ENCODE measurements at places on chromosomes 2 and 18. TPM values are rescaled to one million over a fixed set of nuclear protein-coding genes. Genes with fewer than 3 reads are reported as not detected.

DNA sequence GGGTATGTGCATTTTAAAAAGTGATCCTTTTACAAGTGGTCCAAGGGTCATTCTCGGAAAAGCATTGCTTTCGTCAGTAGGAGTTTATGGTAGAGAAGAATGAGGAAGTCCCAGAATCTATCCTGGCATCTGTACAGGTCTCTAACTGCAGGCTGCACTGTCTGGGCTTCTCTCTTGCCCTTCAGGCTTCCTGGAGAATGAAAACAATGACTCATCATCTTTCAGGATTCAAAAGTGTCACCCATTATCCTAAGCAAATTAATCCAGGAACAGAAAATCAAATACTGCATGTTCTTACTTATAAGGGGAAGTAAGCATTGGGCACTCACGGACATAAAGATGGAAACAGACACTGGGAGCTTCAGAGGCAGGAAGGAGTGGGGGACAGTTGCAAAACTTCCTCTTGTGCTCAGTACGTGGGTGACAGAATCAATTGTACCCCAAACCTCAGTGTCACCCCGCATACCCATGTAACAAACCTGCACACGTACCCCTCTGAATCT is 60.2 kb upstream of the TXNDC2 start:
- DNase-seq, result no peak

SPAG16 gene
- 34.4 TPM for total RNA-seq

DNA sequence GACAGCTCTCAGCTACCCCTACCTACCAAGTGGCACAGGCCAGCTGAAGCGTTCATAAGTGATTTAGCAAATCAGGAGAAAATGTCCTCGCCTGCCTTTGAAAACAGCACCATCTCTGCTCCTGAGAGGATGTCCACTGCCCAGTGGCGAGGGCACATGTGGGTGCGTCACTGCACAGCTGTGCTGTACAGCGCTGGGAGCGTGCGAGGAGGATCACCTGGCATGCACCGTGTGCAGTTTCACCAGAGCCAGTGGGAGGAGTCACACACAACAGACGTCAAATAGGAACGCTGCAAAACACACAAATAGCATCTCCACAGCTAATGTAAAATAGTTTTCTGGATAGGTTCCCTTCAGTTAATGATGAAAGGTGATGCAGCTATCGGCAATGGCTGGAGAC is 154.1 kb downstream of the HDAC4 start:
- no peak for DNase-seq

VWA3B gene
- not detected for total RNA-seq

DNA sequence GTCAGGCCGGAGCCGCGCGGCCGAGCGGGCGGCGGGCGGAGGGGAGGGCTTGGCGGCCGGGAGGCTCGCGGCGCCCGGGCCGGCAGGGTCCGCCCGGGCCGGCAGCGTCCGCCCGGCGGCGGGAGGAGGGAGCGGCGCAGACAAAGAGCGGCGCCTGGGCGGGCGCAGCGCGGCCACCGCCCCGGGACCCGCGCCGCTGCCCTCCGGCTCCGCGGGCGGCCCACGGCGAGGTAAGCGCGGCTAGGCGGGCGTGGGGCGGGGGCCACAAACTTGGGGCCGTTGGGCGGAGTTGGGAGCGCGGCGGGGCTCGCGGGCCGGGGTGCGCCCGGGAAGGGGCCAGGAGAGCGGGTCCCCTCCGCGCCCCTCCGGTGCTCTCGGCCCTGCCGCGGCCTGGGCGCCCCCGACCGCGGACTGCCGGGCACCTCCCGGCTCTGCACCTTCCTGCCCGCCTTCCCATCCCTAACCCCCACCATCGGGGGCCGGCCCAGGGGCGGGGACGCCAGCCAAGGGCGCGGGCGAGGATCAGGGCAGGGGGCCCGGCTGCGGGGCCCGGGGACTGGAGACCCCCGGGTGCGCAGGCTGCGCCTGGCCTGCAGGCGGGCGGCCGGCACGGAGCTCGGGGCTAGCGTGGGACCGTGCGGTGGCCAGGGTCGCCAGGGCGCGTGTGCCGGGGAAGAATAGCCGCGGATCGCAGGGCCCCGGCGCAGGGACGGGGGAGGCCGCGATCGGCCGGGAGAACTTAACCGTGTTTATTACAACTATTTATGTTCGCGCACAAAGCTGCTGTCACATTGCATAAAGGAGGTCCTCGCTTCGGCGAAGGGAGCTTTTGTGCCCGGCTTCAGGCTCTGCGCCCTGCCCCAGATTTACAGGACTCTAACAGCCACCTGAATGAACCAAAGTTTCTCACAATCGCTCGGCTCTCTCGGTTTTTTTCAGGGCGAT is at the start of gene NCK2:
TSS of gene NCK2 (plus strand) at position 4 of the 945 bp plus-strand sequence. CDS start 110,152 bp downstream, outside the sequence.
- no peak for DNase-seq

LRRTM1 gene
- total RNA-seq, result not detected

- DNase-seq, result no peak
These were observed 17.2 kb downstream of the B4GALT6 start for GRCh38 chr18:31667185-31667584.

GRCh38 chr2:179703702-179704101 is 157.7 kb downstream of the ZNF385B start:
- DNase-seq, result no peak

DAPL1 gene
- 220 TPM for total RNA-seq

GRCh38 chr2:216478151-216478550 is 20.5 kb upstream of the RPL37A start:
- no peak for DNase-seq

ACTG2 gene
- 809 TPM for total RNA-seq

- no peak for DNase-seq
These were observed 17.6 kb downstream of the CDC42EP3 start for GRCh38 chr2:37653805-37654378.

ALLC gene
- total RNA-seq, result not detected

DNA sequence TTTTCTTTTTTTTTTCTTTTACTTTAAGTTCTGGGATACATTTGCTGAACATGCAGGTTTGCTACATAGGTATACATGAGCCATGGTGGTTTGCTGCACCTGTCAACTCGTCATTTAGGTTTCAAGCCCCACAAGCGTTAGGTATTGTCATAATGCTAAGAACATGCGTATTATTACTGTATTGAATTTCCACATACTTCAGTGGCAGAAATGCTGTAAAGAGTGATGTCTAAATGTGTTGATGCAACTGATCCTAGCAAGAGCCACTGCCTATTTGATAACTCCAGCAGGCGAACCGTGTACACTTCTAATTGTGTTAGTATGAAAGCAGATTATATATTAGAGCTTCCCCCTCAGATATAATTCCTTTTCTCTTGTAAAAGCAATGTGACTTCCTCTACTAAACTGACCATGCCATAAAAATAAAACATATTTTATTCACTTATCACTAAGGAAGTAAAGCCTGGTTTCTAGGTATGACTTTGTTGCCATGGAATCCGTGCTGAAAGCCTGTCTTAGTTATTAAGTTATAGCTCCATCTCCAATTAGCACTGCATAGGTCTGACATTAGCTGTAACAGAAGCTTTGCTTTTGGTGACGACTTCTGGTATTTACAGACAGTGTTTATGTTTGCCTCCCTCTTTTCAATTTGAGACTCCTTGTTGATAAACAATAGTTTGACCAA is 280.0 kb downstream of the GALR1 start:
- no peak for DNase-seq

DNA sequence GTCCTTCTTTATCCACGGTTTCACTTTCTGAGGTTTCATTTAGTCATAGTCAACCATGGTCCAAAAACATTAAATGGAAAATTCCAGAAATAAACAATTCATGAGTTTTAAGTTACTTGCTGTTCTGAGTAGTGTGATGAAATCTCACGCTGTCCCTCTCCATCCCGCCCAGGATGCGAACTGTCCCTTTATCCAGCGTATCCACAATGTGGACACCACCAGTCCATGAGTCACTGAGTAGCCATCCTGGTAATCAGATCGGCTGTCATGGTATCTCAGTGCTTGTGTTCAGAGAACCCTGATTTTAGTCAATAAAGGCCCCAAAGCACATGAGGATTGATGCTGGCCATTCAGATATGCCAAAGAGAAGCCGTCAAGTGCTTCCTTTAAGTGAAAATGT is 3.7 kb downstream of the SP140L start:
- no peak for DNase-seq

DNA sequence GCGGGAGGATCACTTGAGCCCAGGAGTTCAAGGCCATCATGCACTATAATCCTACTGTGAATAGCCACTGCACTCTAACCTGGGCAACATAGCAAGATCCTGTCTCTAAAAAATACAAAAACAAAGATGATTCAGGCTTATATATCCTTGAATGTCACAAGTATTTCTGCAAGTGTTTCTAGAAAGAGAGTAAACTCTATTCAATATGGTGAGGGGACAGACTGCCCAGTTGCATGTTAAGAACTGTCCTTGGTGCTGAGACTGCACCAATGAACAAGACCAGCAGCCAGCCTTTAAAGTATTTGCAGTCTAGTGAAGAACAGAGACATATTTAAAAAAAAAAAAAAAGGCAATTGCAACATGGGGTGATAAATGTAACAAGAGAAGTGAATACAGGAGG is 16.4 kb downstream of the MAP3K19 start:
- no peak for DNase-seq

KDM3A gene
- 23.4 TPM for total RNA-seq

All from esophagus squamous epithelium (tissue), 5 donors.